ENCODE measurements at places on chromosomes 6 and 20.

DNA sequence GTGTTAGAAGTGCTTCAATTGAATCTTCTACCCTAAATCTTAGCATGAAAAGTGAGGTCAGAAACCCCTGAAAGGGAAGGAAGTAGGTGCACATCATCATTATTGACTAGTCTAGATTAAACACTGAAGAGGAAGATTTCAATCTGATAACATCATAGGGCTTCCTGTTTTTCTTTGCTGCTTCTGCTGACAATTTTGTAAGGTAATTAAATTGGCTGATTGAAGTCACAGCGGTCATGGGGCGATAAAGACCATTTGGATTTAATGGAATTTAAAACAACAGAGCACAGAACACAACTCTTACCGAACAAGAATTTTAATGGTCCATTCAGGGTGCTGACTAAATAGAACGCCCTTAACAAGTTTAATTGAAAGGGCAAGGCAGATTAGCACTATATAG lies 11.3 kb downstream of the GRIK2 start:
- DNase-seq: no peak

GRCh38 chr6:44076356-44077213 lies 50.7 kb downstream of the MRPL14 start:
- no peak for DNase-seq

- DNase-seq: peak; percentile 41
Measured at GRCh38 chr20:5168651-5169396, 42.0 kb downstream of the CDS2 start.

DNA sequence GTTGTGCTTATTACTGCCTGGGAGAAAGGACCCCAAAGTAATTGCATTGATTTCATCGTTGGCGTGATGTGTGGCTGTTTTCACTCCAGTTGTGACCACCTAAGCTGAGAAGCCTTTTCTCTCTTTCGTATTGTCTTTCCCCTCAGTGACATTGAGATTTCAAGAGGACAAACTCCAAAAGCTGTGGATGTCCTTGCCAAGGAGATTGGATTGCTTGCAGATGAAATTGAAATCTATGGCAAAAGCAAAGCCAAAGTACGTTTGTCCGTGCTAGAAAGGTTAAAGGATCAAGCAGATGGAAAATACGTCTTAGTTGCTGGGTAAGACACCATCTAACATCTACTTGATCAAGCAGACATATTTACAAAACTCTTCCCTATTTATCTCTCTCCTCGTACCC lies 60.5 kb downstream of the MTHFD1L start:
- no peak for DNase-seq

DNA sequence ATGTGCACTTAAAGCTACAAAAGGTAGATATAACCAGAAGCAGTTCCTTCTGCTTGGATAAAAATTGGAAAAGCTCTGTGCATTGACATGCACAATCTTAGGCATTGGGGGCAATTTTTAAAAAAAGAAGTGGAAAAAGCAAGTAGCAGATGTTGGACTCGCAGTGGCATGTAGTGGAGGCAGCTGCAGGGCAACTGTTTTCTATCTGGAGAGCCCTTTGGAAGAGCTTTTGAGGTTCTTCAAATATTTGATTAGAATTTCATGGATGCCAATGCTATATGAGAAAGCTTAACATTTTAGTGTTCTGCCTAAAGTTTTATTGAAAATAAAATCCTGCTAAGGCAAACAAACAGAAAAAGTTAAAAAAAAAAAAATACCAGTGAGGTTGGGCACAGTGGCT lies 388.3 kb upstream of the RNF217 start:
- no peak for DNase-seq

- DNase-seq: no peak
Measured at GRCh38 chr20:53016534-53017042, 44.4 kb downstream of the TSHZ2 start.

GRCh38 chr20:38260025-38260377 lies 534 bp downstream of the KIAA1755 start:
- no peak for DNase-seq

- no peak for DNase-seq
Measured at GRCh38 chr6:168834801-168835200, 393.8 kb downstream of the SMOC2 start.

GRCh38 chr20:4691753-4692152 lies 30.0 kb upstream of the PRND start:
- no peak for DNase-seq

DNA sequence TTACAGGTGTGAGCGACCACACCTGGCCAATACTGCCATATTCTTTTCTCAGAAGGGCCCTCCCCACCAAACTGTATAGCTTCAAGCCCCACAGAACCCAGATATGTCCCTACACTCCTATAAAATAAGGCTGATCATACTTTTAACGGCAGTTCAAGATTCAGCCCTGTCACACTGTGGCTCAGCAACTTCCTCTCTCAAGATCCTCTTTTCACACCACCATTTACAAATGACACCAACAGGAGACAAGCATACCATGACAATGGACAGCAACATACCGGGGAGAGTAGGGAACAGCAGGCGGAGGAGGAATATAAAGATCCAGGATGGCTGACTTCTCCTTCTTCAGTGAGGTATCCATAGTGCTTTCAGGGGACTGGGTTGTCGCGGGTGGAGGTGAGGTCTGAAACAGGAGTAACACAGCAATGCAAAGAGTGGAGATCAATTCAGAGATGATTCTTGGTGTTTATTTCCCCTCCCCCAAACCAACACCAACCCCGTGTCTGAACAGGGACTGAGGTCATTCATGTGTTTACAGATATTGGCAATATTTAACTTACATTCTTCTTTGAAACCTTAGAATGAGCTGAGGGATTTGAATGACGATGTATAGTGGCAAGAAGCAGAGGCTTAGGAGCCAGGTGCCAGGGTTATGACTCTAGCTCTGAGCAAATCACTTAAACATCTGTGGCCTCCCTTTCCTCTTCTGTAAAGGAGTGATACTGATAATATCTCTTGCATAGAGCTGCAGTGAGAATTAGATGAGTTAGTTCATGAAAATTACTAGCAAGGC lies 57.6 kb upstream of the IPCEF1 start:
- no peak for DNase-seq

DNA sequence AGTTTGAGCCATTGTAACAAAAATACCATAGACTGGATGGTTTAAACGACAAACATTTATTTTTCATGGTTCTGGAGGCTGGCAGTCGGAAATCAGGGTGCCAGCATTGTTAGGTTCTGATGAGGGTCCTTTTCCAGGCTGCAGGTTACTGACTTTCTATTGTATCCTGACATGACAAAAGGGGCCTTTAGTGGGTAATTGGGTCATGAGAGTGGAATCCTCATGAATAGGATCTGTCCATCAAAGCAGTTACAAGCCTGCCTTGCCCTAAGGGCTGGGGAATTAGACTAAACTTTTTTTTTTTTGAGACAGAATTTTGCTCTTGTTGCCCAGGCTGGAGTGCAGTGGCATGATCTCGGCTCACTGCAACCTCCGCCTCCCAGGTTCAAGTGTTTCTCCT lies 347.9 kb upstream of the TSHZ2 start:
- DNase-seq: no peak

DNA sequence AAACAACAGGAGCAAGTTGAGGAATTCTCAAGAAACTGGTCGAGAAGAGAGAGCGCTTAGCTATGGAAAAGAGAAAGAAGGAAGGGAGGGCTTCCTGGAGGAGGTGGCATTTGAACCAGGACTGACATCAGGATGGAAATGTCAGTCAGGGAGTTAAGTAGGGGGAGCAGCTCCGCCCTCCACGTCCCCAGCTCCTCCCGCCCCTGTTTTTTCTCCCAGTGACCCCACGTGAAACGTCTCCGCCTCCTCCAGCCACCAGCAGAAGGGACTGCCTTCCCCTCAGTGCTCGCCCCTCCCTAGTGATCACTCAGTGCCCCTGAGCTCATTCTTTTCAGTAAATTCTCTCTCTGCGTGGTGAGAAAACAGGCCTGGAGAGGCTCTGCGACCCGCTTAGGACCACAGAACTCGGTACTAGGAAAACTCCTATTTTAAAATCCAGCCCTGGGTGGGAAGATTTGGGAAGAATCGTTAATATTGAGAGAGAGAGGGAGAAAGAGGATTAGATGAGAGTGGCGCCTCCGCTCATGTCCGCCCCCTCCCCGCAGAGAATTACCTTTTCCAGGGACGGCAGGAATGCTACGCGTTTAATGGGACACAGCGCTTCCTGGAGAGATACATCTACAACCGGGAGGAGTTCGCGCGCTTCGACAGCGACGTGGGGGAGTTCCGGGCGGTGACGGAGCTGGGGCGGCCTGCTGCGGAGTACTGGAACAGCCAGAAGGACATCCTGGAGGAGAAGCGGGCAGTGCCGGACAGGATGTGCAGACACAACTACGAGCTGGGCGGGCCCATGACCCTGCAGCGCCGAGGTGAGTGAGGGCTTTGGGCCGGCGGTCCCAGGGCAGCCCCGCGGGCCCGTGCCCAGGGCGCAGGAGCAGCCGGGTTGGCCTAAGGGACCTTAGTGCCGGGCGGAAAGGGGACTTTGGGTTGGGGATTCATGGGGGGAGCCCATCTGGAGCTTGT lies 4.6 kb downstream of the HLA-DPB1 start:
- peak; percentile 77 for DNase-seq

- no peak for DNase-seq
Measured at GRCh38 chr6:121443971-121444541, 8.6 kb downstream of the GJA1 start.

GRCh38 chr20:19451231-19451922 lies 238.9 kb downstream of the SLC24A3 start:
- DNase-seq: no peak

DNA sequence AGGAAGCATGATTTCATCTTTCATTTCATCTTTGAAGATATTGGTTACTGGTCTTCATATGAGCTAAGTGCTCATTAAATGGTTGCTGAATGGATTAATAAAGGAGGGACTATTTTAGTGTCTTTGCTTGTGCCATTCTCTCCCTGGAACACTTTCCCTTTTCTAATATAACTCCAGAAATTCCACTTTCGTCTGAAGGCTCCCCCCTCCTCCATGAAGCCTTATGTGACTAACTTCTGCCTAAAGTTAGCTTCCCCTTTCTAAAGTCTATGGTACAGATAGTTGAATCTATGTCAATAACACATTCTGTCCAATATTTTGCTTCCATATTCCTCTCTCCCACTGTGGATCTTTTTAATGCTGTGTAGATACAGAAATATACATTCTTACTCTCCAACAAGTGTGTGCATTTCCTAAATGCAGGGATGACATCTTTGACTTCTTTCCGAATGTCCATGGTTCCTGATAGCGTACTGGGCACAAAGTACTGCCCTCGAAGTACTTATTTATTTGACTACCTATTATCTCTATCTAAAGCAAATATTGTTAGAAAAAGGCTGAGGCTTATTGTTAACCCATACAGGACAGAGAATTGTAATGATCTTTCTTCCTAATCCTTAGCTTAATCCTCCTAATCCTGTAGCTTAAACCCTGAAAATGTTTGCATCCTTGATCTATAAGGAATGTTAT lies 84.7 kb upstream of the ELOVL5 start:
- no peak for DNase-seq

- no peak for DNase-seq
Measured at GRCh38 chr6:168216751-168217191, 102.8 kb downstream of the DACT2 start.

DNA sequence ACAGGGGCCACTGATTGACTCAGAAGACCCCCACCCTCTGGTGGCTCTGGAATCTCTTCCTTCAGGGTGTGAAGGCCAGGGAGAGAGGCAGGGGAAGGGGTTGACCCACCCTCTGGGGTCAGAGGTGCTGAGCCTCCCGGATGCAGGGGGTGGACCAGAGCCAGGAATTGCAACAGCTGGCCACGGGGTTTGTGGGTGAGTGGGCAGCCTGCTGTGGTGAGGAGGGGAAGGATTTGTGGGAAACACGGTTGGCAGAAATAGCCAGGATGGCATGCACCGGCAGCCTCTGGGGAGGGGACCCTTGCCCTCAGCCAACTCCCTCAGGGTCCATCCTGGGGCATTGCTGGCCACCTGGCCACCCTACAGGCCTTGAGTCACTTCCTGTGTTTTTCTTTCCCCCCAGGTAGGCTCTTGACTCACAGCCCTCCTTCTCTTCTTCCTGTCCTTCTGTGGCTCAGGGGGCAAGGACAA lies 92.8 kb downstream of the MRPL14 start:
- DNase-seq: no peak

DNA sequence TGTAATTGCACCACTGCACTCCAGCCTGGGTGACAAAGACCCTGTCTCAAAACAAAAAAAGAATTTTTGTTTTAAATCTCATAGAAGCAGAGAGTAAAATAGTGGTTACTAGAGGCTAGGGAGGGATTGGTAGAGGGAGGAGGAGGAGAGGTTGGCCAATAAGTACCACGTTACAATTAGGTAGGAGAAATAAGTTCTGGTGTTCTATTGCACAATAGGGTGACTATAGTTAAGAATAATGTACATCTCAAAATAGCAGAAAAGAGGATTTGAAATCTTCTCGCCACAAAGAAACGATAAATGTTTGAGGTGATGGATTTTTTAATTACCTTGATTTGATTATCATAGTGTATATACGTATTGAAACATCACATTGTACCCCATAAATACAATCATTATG lies 27.1 kb upstream of the TOP1 start:
- no peak for DNase-seq

DNA sequence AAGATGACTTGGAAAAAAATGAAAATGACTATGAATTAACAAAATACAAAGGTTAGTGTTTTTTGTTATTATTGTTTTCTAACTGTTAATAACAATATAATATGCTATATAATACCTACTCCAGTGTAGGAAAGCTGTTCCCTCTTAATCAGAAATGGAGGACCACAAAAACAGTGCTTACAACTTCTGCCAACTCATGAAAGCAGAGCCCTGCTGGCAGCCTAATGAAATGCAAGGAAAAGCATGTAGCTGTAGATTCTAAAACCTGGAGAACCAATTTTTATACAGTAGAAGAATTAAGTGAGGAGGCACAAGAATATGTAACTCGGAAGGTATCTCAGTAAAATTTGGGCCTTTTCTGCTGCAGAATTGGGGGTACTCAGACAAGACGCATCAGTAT lies 29.4 kb downstream of the PHIP start:
- peak; percentile 26 for DNase-seq

GRCh38 chr6:3603340-3604130 lies 146.7 kb upstream of the SLC22A23 start:
- no peak for DNase-seq

- no peak for DNase-seq
Measured at GRCh38 chr20:3820901-3821727, 767 bp downstream of the AP5S1 start.

DNA sequence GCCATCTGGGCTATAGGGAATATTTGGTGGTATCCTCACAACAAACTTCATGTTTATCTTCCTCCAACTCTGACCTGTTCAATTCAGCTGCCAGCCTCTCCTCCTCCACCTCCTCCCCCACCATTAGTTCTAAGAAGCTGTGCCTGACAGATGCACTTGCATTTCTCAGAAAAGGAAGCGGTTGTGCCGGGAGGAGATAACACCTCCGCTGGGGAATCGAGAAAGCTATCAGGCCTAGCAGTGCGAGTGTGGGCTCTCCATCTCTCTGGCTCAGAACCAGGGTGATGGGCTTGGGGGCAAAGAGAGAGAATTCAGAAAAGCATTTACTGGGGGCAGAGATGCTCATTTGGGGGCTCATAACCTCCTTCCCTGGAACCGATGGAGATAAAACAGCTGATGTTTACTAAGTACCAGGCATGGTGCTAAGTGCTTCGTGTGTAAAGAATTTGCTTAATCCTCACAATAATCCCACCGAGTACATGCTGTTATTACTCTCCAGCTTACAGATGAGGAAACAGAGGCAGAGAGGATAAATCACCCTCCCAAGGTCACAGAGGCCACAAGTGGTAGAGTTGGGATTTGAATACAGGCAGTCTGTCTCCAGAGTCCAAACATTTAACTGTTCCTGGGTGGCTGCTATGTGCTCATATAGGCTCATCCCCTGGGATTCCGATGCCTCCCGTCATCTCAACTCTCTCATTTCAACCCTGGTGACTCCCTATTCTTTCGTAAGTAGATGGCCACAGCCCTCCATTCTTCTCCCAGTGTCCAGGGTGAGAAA lies 38.3 kb downstream of the COX4I2 start:
- no peak for DNase-seq
